ENCODE measurements at places on chromosomes 1 and 21.
A peak's percentile ranks its signal among the peaks of the same experiment; 100 is the strongest.

DNA sequence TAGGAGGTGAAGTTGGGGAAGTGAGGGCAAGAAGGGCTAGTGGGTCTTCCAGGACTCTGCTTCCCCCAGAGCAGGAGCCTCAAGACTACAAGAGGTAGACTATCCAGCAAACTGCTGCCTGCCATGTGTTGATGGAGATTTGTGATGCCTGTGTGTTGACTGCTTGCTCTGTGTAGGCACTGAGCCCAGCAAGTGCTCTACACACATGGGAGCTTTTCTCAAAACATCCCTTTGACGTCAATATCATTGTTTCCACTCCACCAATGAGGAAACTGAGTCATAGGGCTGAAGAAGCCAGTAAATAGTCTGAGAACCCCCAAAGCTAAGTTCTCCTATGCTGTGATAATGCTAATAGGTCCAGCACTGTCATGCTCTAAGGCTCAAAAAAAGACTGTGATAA lies 207.2 kb upstream of the NFIA start:
- no peak for DNase-seq

DNA sequence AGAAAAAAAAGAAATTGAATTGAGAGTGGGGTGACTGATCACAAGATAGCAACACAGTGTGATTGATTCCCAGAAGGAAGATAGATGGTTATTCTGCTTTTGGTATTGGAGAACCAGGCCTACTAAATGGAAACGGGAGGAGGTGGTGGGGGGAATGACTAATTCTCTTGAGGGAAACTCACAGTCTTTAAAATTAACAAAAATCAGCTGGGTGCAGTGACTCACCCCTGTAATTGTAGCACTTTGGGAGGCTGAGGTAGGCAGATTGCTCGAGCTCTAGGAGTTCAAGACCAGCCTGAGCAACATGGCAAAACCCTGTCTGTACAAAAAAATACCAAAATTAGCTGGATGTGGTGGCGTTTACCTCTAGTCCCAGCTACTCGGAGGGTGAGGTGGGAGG lies 134.6 kb upstream of the PDE4B start:
- DNase-seq, result no peak

DNA sequence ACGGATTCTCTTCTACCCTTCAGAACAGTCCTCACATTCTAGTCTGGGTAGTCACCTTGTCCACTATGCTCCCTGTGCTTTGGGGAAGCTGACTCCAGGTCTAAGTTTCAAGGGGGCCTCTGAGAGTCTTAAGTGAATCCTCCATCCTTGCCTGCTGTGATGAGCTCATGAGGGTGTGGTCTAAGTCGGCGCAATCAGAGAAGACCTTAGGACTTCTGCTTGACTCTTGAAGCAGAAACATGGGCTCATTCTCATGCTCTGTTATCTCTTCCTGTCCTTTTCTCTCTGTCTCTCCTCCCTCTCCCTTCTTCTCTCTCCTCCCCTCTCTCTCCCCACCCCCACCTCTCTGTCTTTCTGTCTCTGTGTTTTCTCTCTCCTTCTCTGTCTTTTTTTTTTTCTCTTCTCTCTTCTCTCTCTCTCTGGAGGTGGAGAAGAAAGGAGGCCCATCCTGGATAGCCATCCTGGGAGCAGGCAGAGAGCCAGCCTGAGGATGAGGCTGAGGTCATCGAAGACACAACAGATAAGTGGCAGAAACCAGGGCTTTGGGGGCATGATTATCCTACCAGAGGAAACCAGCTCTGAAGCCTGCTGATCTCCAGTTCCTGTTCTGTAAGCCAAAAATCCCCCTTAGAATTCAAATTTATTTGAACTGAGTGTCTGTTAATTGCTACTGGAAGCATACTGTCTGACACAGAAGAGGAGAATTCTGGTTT lies 245.6 kb downstream of the SIPA1L2 start:
- no peak for DNase-seq

GRCh38 chr1:116228511-116228910 lies 117.3 kb downstream of the MAB21L3 start:
- no peak for DNase-seq

DNA sequence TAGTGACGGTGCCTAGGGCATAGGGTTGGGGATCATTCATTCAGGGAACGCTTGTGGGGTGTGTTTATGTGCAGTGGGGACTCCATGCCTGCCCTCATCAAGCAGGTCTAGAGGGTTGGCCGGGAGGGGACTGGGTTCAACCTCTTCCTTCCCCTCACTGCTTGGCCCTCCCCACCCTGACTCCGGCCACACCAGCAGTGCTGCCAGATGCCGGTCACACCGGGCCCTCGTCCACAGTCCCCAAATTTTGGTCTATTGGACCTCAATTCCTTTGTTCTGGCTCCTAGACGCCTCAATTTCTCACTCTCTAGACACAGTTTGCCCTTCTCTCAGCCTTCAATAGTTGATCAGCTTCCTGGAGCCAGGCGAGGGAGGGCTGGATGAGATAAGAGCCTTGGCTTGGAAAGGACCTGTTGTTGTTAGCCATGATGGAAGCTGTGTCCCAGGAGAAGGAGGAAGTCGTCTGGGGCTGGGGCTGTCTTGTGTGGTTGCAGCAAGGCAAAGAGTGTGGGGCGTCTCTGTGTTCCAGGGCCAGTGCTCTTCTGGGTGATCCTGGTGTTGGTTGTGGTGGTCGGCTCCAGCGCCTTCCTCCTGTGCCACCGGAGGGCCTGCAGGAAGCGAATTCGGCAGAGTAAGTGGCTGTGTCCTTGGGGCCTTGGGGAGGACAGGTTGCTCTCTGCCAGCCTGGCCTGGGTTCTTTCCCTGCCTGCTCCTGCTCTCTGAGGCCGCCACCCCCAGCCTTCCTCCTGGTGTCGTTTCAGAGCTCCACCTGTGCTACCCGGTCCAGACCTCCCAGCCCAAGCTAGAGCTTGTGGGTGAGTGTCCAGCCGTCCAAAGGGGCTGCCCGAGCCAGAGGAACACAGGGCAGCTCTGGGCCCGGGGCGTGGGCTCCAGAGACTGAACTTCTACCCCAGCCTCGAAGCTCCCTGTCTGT lies 41.1 kb upstream of the TNFRSF1B start:
- DNase-seq, result no peak

DNA sequence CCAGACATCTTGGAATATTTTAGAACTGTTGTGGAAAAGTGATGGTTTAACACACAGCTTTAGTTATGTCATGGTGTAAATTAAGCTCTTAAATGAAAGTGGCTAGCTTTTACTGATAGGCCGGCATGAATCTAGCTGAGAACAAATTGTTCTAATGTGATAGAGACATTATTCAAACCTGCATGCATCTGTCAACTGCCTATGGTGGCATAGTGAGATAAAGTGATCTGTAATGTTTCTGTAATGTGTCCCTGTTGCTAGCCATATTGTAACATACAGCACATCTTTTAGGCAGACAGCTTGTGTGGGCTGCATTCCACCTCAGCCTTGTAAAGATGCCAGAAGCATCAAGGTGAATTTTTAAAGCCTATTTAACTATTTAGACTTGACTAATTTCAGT lies 16.0 kb downstream of the LRIG2 start:
- DNase-seq, result no peak

- no peak for DNase-seq
Observed at GRCh38 chr1:29243871-29244200, 7.5 kb downstream of the PTPRU start.

- DNase-seq, result no peak
Observed at GRCh38 chr21:26797878-26798456, 47.2 kb downstream of the ADAMTS1 start.

- DNase-seq, result no peak
Observed at GRCh38 chr1:91912266-91912665, 26.3 kb upstream of the TGFBR3 start.

GRCh38 chr1:3170561-3171453 lies 101.8 kb downstream of the PRDM16 start:
- no peak for DNase-seq

- peak; percentile 52 for DNase-seq
Observed at GRCh38 chr1:116873680-116874271, 35.9 kb upstream of the PTGFRN start.

GRCh38 chr1:87403061-87403820 lies 74.6 kb downstream of the LMO4 start:
- no peak for DNase-seq

GRCh38 chr1:61921435-61921834 lies 179.2 kb downstream of the PATJ start:
- DNase-seq, result no peak

GRCh38 chr21:33240404-33240803 lies 10.7 kb downstream of the IFNAR2 start:
- no peak for DNase-seq

- no peak for DNase-seq
Observed at GRCh38 chr1:15835205-15835740, 12.2 kb upstream of the SPEN start.

GRCh38 chr1:77100875-77101274 lies 118.4 kb downstream of the PIGK start:
- no peak for DNase-seq

- peak; percentile 49 for DNase-seq
Observed at GRCh38 chr1:12127206-12127810, 39.5 kb upstream of the TNFRSF1B start.

DNA sequence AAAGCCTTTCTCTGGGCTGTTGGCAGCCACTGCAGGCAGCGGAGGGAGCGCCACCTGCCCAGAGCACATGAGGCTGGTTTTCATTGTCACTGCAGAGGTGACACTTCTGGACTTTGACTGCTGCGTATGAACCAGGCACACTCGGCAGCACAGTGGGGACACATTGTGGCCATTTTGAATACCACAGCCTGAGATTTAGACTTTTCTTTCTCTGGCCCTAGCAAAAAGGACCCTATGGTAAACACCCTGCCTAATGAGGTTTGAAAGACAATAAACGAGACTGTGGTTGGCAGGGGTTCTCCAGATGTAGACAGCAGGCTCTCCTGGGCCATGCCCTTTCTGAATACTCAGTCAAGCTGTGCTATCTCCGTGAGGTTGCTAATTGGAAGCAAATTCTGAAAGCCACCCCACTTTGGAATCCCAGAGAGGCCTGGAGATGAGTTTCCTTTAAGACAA lies 12.0 kb upstream of the KCNE2 start:
- peak; percentile 32 for DNase-seq

GRCh38 chr1:171939740-171940139 lies 98.4 kb downstream of the DNM3 start:
- DNase-seq, result no peak

GRCh38 chr1:151541752-151542151 lies 1.6 kb downstream of the TUFT1 start:
- no peak for DNase-seq

DNA sequence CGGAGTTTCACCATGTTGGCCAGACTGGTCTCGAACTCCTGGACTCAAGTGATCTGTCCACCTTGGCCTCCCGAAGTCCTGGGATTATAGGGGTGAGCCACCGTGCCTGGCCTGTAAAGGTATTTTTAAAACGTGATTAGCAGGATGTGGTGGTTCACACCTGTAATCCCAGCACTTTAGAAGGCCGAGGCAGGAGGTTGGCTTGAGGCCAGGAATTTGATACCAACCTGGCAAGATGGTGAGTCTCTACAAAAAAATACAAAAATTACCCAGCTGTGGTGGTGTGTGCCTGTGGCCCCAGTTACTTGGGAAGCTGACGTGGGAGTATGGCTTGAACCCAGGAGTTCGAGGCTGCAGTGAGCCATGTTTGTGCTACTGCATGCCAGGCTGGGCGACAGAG lies 43.3 kb upstream of the SOD1 start:
- DNase-seq, result no peak

DNA sequence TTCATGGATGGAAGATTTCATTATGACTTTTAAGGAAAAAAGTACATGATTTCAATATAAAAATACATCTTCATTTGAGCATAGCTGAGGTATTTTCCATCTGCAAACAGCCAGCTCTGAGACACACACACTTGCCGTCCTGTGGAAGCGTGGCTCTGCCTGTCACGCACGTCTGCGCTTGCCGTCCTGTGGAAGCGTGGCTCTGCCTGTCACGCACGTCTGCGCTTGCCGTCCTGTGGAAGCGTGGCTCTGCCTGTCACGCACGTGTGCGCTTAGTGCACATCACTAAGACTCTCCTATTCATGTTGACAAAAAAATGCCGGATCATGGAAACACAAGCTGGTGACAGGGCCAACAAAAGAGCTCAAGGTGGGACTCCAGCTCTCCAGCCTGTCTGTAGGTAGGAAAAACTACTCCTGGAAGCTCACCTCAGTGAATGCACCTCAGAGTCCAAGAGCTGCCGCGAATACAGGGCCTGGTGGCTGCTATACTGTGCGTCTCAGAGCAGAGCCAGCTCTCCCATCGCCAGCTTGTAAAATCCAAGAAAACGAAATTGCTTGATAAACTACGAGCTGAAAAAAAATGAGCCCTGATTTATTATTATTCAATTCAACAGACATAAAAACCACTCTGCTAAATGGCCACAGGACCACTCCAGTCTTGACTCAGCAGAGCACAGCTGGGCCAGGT lies 69.3 kb downstream of the SLC37A1 start:
- DNase-seq, result no peak

- DNase-seq, result no peak
Observed at GRCh38 chr1:183461350-183461749, 10.9 kb upstream of the SMG7 start.

DNA sequence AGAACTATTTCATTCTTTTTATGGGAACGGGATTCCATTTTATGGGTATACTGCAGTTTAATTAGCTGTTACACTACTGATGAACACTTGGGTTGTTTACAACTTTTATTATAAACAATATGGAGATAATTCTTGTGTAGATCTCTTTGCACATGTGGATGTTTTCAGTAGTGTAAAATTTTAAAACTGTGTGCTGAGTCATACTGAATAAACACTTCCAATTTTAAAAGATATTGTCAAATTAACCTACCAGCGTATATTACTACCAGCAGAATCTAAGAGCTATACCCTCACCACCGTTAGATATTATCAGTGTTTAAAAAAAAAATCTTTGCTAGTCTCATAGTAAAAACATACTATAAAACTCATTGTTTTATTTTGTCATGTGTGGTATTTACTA lies 106.1 kb downstream of the CC2D1B start:
- no peak for DNase-seq

DNA sequence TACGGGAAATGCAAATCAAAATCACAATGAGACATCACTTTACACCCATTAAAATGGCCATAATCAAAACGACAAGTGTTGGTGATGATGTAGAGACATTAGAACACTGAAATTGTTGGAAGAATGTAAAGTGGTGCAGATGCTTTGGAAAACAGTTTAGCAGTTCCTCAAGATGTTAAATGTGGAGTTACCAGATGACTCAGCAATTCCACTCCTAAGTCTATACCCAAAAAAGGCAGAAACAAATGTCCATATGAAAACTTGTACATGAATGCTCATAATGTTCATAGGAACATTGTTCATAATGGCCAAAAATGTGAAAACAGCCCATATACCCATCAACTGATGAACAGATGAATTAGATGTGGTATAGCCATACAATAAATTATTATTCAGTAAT lies 267.4 kb downstream of the KCNH1 start:
- DNase-seq, result no peak

- no peak for DNase-seq
Observed at GRCh38 chr1:90325168-90325567, 330.3 kb downstream of the ZNF326 start.

GRCh38 chr1:221933814-221934213 lies 191.9 kb upstream of the DUSP10 start:
- no peak for DNase-seq

DNA sequence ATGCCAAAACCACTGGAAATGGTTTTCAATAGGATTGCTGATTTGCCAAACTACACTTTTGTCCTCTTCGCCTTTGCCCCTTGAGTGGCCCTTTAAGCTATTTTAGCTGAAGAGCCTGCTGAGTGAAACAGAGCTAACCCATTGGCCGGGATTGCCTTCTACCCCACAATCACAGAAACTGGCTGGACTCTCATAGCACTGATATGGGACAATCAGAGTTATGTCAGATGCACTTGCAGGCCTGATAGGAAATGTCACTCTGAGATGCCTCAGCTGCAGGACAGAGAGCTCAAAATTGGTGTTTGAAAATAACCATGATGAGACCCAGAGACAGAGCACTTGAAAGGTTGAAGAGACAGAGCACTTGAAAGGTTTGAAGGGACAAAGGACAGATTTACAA lies 354.4 kb downstream of the BRINP2 start:
- DNase-seq, result no peak
